WTC11 (cell line): ENCODE measurements at places on chromosomes 13 and 19.
A peak's percentile ranks its signal among the peaks of the same experiment; 100 is the strongest.

DNA sequence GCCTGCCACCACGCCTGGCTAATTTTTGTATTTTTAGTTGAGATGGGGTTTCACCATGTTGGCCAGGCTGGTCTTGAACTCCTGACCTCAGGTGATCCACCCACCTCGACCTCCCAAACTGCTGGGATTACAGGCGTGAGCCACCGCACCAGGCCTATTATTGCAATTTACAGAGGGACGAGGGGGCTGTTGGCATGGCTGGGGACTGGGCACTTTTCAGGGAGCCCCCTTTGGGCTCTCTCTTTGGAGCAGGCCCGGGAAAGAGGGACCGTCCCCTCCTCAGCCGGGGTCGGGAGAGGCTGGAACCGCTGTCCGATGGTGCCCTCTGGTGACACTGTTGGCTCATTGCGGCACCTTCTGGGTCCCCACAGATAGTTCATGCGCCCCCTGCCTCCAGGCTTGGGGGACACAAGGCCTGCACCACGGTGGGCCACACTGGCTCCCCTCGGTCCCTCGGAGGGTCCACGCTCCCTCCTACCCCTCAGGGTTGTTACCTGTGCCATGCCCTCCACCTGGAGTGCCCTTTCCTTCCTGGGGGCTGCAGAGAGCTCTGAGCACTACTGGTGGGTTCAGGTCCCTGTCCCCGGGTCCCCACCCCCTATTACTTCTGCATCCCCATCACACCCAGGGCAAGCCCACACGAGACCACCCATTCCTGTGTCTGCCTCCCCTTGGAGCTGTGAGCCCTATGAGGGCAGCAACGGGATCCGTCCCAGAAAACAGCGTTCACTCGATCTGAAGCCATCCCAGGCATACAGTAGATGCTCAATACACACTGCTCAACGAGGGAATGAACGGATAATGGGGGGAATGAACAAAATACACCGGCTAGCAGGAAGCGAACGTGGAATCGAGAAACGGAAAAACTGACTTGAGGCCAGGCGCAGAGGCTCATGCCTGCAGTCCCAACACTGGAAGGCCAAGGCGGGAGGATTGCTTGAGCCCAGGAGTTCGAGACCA, 12.5 kb downstream of the FEM1A start:
- DNase-seq: peak; percentile 93

GRCh38 chr19:14476327-14476672, 1.1 kb upstream of the PTGER1 start:
- DNase-seq: no peak

- DNase-seq: no peak
These were observed 18.8 kb upstream of the CLASRP start for GRCh38 chr19:45020071-45020470.

GRCh38 chr19:43454031-43454430, 11.4 kb downstream of the LYPD3 start:
- DNase-seq: no peak

- DNase-seq: no peak
These were observed 56.4 kb upstream of the MRI1 start for GRCh38 chr19:13707915-13708314.

GRCh38 chr19:49333811-49334288, 1.4 kb upstream of the CD37 start:
- DNase-seq: no peak

DNA sequence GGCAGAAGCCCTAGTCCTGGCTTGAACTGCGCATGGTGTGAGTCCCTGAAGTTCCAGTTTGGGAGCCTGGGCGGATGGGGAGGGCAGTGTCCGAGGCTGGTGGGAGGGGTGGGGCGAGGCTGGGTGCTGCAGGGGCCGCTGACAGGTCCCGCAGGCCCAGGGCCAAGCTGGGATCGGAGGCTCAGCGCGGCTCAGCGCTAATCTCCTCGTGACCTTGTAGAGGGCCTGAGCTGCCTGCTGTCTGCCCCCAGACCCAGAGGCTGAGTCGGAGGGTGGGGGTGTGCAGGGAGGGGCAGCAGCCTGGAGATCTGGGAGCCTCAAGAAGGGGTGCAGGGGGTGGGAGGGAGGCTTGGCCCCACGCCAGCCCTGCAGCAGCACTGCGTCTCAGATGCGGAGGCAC, 3.0 kb downstream of the ATP1A3 start:
- no peak for DNase-seq

- no peak for DNase-seq
These were observed 33.0 kb downstream of the FGF9 start for GRCh38 chr13:21703846-21704245.

- no peak for DNase-seq
These were observed 14.5 kb downstream of the CC2D1A start for GRCh38 chr19:13920524-13920923.

DNA sequence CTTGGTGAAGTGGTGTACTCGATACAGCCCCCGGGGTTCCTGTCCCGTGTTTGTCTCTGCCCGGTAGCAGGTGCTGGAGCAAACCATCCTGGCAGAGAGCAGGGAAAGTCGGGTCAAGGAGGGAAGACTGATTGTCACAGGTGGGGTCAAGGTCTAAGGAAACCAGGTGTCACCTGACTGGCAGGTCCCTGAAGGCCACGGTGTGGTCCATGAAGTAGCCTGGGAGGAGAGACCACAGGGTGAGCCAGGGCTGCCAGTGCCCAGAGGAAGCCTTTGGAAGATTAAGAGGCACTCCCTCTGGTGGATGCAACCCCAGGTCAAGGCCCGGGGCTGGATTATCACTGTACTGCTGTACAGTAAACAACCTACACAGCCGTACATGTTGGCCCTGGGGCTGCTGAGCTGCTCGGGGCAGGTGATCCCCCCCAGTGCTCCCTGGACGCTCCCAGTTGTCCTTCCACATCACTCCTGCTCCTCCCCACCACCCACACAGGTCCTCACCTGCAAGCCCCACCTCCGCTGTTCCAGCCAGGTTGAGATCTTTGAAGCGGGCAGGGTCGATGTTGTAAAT, 6.0 kb upstream of the CCER2 start:
- no peak for DNase-seq

DNA sequence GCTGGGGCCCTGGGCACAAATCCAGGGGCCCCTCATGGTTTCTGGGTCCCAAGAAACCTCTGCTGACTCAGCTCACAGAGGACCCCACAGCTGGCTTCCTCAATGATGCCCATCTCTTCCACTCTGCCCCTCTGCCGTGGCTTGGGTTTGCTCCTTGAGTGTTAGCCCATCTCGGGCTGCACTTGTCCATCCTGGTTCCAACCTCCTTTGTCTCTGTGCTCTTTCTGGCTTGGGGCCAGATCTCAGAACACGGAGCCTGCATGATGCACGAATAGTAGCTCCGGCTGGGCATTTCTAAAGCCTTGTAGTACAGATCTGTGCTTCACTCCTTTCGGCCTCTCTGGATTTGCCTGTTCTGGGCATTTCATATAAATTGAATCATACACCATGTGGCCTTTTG, 53.8 kb downstream of the F2RL3 start:
- DNase-seq: no peak
